Liver (tissue), 10 donors: ENCODE measurements at places on chromosomes 12 and 14.

DNA sequence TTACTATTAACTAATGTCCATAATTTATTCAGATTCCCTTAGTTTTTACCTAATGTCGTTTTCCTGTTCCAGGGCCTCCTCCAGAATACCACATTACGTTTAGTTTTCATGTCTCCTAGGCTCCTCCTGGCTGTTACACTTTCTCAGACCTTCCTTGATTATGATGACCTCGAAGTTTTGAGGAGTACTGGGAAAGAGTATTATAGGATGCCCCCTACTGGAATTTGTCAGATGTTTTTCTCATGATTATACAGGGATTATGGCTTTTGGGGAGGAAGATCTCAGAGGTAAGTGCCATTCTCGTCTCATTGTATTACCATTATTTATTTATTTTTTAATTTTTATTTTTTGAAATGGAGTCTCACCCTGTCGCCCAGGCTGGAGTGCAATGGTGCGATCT is 17.7 kb upstream of the C1S start:
- no peak overlapping the region for H3K4me3 ChIP-seq
- no peak overlapping the region for H3K27ac ChIP-seq
- no peak for DNase-seq
- no peaks in the 10 kb centered on the region for H3K4me1 ChIP-seq
- H3K27me3 ChIP-seq, result no peaks in the 10 kb centered on the region
- no peaks in the 10 kb centered on the region for H3K36me3 ChIP-seq

- no peaks in the 10 kb centered on the region for H3K4me1 ChIP-seq
- H3K36me3 ChIP-seq, result no peaks in the 10 kb centered on the region
- no peak overlapping the region for H3K4me3 ChIP-seq
- no peaks in the 10 kb centered on the region for H3K27me3 ChIP-seq
- no peak overlapping the region for H3K27ac ChIP-seq
Measured at GRCh38 chr14:86013641-86014040, 483.7 kb downstream of the FLRT2 start.

GRCh38 chr14:56219666-56220413 is 101.6 kb downstream of the PELI2 start:
- H3K36me3 ChIP-seq, result no peaks in the 10 kb centered on the region
- no peak for DNase-seq
- H3K27ac ChIP-seq, result no peak overlapping the region
- no peaks in the 10 kb centered on the region for H3K27me3 ChIP-seq
- H3K4me1 ChIP-seq, result no peaks in the 10 kb centered on the region

GRCh38 chr12:49882248-49882850 is 21.4 kb downstream of the FAIM2 start:
- no peak overlapping the region for H3K4me3 ChIP-seq
- no peaks in the 10 kb centered on the region for H3K27me3 ChIP-seq
- H3K4me1 ChIP-seq, result no peaks in the 10 kb centered on the region

- H3K4me1 ChIP-seq, result no peaks in the 10 kb centered on the region
- no peaks in the 10 kb centered on the region for H3K27me3 ChIP-seq
- no peak overlapping the region for H3K4me3 ChIP-seq
- no peak overlapping the region for H3K27ac ChIP-seq
Measured at GRCh38 chr12:74971201-74971600, 238.4 kb downstream of the KCNC2 start.
